NK-92 treated with Interleukin-12 subunit alpha and Interleukin-12 subunit beta, amount 100 ng/mL, for 24 hours (cell line): ENCODE measurements at places on chromosomes 1 and 21.

DNA sequence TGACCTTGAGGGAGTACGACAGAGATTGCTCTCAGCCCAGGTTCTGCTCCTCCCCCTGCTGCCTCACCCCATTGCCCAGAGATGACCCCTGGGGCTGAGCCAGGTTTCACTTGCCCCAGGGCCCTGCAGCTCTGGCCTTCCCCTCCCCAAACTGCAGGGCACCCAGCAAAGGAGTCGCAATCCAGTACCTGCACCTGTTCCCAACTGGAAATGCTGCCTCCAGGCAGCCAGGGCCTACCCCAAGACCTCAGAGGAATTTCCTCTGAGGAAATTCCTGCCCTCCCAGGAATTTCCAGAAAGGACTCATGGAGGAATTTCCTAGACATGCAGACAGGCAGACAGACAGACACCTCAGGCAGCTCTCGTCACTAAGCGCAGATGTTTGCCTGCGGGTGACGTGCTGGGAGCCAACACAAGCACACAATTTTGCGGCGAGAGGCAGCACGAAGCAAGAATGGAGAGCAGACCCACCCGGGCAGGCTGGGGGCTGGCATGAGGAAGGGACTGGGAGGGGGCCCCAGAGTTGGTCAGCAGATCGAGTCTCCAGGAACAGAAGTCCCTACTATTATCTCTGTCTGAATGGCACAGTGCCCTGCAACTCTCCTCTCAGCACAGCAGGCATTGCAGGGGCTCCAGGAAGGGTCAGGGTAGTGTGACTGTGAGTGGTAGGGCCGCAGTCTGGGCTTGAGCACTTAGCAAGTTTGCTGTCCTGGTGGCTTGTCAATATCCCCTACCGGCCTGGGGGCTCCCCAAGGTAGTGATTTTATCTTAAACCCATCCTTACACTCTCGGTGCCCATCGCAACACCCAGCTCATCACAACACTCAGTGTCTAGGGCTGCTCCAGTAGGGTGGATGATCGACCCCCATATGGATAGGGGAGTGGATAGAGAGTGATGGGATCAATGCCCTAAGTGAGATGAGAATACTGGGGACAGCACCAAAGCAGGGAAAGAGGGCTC lies 2.9 kb upstream of the EFNA1 start:
- DNase-seq, result no peak

- DNase-seq, result no peak
Measured at GRCh38 chr1:228478326-228478725, 8.9 kb upstream of the RNF187 start.

- no peak for DNase-seq
Measured at GRCh38 chr1:235918032-235918431, 51.3 kb upstream of the LYST start.

DNA sequence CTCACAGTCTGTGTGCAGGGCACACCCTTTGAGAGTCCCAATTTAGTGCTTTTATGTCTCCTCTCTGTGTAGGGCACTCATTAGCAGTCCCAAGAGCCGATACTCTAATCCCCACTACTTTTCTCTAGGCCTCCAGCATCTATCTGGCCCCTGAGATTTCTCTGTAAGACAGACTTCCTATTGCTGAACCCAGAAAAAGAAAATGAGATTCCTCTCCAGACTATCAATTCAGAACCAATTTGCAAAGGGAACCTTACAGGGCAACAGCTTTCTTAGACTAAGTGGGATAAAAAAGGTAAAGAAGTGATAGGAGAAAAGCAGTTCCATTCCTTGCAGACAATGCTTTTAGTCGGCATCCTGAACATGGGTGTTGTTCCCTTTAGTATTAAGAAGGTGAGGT lies 172.2 kb downstream of the EDEM3 start:
- DNase-seq, result no peak

GRCh38 chr1:28801461-28801860 lies 10.5 kb upstream of the OPRD1 start:
- no peak for DNase-seq

GRCh38 chr1:39418236-39418635 lies 73.2 kb upstream of the BMP8A start:
- no peak for DNase-seq

- DNase-seq, result no peak
Measured at GRCh38 chr1:235206533-235207208, 45.6 kb upstream of the RBM34 start.

DNA sequence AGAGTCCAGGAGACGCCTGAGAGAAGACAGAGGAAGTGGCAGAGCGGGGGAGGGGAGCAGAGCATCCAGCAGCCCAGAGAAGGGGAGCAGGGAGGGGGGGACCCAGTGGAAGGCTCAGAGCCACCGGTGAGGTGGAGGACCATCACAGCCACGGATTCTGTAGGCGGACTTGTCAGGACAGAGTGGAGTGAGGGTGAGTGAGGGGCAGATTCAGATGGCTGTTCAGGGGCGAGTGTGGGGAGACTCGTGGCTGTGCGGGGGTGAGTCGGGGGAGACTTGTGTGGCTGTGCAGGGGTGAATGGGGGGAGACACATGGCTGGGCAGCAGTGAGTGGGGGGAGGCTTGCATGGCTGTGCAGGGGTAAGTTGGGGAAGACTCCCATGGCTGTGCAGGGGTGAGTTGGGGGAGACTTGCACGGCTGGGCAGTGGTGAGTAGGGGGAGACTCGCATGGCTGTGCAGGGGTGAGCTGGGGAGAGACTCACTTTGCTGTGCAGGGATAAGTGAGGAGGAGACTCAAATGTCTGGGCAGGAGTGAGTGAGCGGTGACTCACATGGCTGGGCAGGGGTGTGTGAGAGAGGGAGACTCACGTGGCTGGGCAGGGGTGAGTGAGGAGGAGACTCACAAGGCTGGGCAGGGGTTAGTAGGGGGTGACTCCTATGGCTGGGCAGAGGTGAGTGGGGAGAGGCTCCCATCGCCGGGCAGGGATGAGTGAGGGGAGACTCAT lies 56.8 kb upstream of the ABCG1 start:
- DNase-seq, result peak; percentile 52

- DNase-seq, result no peak
Measured at GRCh38 chr1:162111572-162111971, 42.1 kb downstream of the NOS1AP start.

DNA sequence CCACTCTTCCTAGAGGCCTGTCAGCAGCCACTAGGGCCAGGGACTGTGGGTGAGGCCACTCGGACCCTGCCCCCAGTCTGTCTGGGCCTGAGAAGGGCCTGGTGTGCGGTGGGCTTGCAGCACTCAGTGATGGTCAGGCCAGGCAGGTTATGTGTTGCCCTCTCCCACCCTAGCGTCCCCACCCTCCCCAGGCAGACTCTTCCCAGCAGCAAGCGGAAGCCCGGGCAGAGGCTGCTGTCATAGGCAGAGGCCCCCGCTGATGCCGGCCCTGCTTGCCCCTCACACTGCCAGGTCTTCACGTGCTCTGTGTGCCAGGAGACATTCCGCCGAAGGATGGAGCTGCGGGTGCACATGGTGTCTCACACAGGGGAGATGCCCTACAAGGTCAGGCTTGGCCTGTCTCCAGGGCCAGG lies 6.6 kb downstream of the ZBTB48 start:
- no peak for DNase-seq
